Stimulated activated CD4-positive, alpha-beta T cell treated with anti-CD3 and anti-CD28 coated beads, Interleukin-4, amount 100 ng/mL, for 48 hours (primary cell): ENCODE measurements at places on chromosomes 6 and 20.

DNA sequence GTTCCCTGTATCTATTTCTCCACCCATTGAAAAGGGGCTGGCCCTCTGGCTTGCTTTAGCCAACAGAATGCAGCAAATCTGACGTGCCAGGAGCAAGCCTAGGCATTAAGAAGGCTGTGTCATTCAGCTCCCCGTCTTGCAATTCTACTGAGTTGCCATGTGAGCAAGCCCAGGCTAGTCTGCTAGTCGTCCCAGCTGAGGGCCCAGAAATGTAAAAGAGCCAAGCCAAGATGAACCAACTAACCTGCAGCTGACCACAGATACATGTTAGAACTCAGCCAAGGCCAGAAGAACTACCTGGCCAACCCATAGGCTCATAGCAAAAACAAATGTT, 30.1 kb downstream of the PREP start:
- no peak for DNase-seq

DNA sequence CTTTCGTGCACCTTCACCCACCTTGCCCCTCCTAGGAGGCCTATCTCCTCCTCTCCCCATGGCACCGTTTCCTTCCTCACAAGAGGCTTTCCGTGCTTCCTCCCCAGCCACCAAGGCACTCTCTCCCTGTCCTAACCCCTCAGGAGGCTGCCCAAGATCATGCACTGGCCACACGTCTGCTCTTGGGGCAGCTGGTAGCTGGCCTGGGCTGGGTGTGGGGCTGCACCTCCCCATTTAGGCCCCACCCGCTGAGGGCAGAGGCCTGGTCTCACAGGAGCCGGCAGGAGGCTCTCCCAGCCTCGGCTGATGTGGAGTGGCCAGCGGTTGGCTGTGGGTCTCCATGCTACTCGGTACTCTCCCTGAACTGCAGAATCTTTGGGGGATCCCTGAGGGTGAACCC, 13.6 kb downstream of the NOL4L start:
- DNase-seq, result no peak

GRCh38 chr6:83429857-83430610, 817 bp downstream of the ME1 start:
- no peak for DNase-seq

- no peak for DNase-seq
Measured at GRCh38 chr6:80942911-80943310, 809.6 kb downstream of the TENT5A start.

DNA sequence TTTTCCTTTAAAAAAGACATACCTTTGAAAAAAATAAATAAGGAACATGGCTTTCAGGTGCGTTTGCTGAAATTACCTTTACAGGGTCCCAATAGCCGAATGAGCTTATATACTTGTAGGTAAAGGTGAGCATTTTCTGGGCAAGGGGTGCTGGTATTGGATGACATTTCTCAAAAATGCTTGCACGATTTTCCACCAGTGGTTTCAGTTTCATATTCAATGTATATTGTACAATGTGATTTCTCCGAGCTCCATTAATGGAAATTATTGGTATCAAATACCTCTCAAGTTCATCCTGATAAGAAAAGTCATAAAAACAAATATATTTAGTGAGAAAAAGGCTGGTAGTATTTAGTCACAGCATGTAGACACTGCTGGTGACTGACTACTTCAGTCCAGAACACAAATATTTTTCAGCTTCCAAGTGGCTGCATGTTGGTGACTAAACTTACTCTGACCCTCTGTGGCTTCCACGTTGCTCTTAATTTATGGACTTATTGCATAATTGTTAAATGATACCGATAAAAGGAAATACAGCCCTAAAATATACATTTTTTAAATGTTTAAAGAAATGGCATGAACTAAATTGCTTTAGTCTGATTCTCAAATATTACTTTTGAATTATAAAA, 32.9 kb upstream of the ZBTB24 start:
- no peak for DNase-seq

GRCh38 chr6:156701966-156702365, 75.2 kb upstream of the ARID1B start:
- no peak for DNase-seq

- DNase-seq, result no peak
Measured at GRCh38 chr20:61513124-61514017, 261.3 kb downstream of the CDH4 start.

DNA sequence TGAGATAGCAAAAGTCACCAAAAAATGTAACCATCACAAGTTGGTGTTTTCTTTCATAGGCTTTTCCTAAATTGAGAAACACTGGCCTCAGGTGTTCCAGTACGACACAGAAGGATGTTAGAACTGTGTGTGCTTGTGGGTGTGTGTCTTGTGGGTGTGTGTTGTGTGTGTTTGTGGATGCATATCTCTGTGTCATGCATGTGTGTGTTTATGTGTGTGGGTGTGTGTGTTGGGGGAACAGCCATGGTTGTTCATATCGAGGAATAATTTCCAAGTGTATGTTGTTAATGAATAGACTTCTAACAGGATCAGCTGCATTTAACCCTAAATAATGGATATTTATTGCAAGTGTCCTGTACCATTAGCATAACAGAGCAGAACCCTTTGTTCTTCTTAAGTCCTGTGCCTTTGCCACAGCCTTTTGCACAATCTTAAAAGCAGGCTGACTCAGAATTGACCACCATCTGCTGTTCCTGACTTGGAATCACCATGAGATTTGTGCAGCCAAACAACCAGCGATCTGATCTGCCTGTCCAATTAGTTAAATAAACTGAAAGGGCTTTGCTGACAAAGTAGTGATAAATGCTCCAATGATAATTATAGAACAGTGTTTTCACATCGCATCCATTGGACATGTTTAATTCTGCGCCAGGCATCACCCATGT, 7.6 kb downstream of the CD93 start:
- DNase-seq, result no peak

GRCh38 chr6:106194949-106195921, 109.1 kb downstream of the PRDM1 start:
- DNase-seq, result no peak

- no peak for DNase-seq
Measured at GRCh38 chr20:5696011-5696559, 54.1 kb upstream of the SHLD1 start.

DNA sequence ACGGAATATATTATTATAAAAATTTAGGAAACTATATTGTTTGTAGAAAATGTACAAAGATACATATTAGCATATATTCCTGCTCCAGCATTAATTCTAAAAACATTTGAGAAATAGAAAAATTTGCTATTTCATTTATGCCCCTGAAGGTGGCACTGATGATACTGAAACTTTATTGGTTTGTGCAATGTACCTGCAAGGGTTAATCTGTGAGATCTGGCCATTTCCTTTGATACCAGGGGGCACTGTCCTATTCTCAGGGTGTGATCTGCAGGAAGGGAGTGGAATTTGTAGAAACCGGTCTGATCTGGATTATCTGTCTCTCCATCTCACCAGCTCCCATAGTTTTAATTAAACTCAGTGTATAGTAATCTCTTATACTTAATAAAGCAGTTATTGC, 625.1 kb upstream of the IMPG1 start:
- no peak for DNase-seq

- no peak for DNase-seq
Measured at GRCh38 chr6:109864050-109864449, 114.1 kb upstream of the GPR6 start.

DNA sequence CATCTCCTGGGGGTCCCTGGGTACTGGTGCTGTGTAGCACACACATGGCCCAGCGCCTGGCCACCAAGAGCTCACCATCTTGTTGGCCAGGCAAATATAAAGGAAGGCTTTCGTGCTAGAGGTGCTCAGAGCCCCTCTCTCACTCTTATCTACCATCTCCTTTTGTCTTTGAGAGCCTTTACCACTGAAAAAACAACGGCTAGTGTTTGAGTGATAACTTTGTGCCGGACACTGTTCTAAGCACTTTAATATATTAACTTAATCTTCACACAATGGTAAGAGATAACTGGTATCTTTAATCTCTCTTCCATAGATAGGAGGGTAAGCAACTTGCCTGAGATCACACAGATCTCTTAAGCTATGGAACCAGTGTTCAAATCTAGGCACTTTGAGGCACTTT, 21.5 kb upstream of the ARHGAP18 start:
- DNase-seq, result no peak

DNA sequence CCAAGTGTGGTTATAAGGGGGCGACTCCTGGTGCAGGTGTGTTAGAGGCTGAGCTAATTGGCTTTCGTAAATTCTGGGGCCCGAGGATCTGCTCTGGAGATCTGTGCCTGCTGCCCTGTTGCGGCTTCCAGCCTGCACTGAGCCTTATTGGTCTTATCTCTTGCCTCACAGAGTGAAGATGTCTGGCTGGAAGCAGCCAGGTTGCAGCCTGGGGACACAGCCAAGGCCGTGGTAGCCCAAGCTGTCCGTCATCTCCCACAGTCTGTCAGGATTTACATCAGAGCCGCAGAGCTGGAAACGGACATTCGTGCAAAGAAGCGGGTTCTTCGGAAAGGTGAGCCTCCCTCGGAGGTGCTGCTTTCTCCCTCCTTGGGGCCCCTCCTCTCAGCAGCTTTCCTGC, 20.0 kb downstream of the PRPF6 start:
- no peak for DNase-seq

DNA sequence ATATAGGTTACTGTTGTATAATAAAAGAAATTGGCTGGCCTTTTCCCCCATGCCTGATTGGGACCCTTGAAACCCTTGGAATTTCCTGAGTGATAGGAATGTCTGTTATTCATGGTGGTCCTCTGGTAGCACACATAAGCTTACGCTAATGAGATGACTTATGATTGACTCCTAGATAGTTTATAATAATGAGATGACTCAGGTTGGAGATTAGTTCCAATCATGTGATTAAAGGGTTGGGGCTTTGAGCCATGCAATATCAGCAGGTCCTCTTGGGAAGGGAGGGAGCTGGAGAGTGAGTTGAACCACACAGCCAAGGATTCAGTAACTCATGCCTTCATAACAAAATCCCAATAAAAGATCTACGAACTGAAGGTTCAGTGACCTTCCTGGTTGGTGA, 407.6 kb upstream of the MANEA start:
- DNase-seq, result no peak

- no peak for DNase-seq
Measured at GRCh38 chr6:69624944-69625343, 171.9 kb downstream of the LMBRD1 start.

DNA sequence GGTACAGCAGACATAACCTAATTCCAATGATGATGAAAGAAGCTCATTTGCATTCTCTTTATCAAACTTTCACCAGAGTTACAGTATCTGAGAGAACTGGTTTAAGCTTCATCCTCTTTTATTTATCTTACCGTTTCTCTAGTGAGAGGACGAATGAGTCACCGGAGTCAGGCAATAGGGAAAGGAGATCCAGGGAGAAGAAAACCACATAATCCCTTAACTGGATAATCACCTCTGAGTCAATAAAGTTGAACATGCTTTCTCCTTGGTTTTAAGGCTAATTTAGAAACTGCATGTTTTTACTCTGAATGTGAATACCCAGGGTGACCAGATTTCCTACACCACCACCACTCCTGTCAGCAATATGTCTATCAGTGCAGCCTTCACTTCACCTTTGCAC, 313.7 kb upstream of the TBX18 start:
- no peak for DNase-seq
